ENCODE measurements at places on chromosomes 16 and 17. TPM values are rescaled to one million over a fixed set of nuclear protein-coding genes. Genes with fewer than 3 reads are reported as not detected.

- no peak for DNase-seq
- H3K36me3 ChIP-seq, result no peaks in the 10 kb centered on the region
- no peak overlapping the region for H3K27ac ChIP-seq
- H3K4me1 ChIP-seq, result no peaks in the 10 kb centered on the region
These were observed 48.5 kb downstream of the CBFA2T3 start for GRCh38 chr16:88928405-88929090.

- H3K27ac ChIP-seq, result no peak overlapping the region
- peaks cover 2% of the 10 kb centered on the region for H3K27me3 ChIP-seq
- no peak overlapping the region for H3K4me3 ChIP-seq
- H3K4me1 ChIP-seq, result no peaks in the 10 kb centered on the region
- no peak for DNase-seq
These were observed 188.0 kb downstream of the HAPSTR1 start for GRCh38 chr16:9279291-9280068.

- H3K4me3 ChIP-seq, result no peak overlapping the region
- peaks cover 2% of the 10 kb centered on the region for H3K4me1 ChIP-seq
- no peak overlapping the region for H3K27ac ChIP-seq
- DNase-seq, result no peak
- peaks cover 11% of the 10 kb centered on the region for H3K27me3 ChIP-seq
- H3K36me3 ChIP-seq, result peaks cover 1% of the 10 kb centered on the region
These were observed 27.9 kb upstream of the NACA2 start for GRCh38 chr17:61618950-61619349.

- H3K27ac ChIP-seq, result no peak overlapping the region
- H3K4me3 ChIP-seq, result no peak overlapping the region
- no peaks in the 10 kb centered on the region for H3K27me3 ChIP-seq
- H3K36me3 ChIP-seq, result no peaks in the 10 kb centered on the region
- no peak for DNase-seq
- no peaks in the 10 kb centered on the region for H3K4me1 ChIP-seq
These were observed 130.2 kb downstream of the MYO1D start for GRCh38 chr17:32746698-32747097.

- H3K4me1 ChIP-seq, result no peaks in the 10 kb centered on the region
- H3K36me3 ChIP-seq, result no peaks in the 10 kb centered on the region
- H3K27ac ChIP-seq, result no peak overlapping the region
- no peak overlapping the region for H3K4me3 ChIP-seq
- no peak for DNase-seq
- H3K27me3 ChIP-seq, result no peaks in the 10 kb centered on the region
These were observed 29.2 kb downstream of the TRPV3 start for GRCh38 chr17:3528403-3528851.

- no peak overlapping the region for H3K27ac ChIP-seq
- H3K36me3 ChIP-seq, result no peaks in the 10 kb centered on the region
- no peaks in the 10 kb centered on the region for H3K4me1 ChIP-seq
- H3K27me3 ChIP-seq, result no peaks in the 10 kb centered on the region
These were observed 27.4 kb upstream of the SLC38A10 start for GRCh38 chr17:81322271-81323082.

GRCh38 chr16:84548971-84549844 is 44.7 kb upstream of the MEAK7 start:
- H3K27me3 ChIP-seq, result no peaks in the 10 kb centered on the region
- H3K4me1 ChIP-seq, result peaks cover 62% of the 10 kb centered on the region
- peaks cover 12% of the 10 kb centered on the region for H3K36me3 ChIP-seq
- peak; percentile 65 for DNase-seq
- H3K4me3 ChIP-seq, result peak overlapping the region; percentile 86

DNA sequence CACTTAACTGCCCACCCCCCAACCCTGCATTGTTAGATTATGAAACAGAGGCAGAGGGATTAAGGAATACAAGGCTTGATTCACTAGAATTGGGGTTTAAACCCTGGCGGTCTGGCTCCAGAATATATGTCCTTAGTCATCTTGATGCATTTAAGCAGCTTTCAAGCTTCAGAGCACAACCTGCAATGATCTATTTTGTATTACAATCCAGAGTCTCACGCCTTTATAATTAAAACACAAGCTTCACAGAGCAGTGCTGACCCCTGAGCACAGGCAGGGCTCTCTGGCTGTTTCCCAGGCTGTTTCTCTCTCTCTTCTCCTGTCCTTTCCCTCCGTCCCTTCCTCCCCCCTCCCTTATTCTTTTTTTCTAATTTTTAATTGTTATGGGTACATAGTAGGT is 209.1 kb downstream of the SPECC1 start:
- no peaks in the 10 kb centered on the region for H3K4me1 ChIP-seq
- H3K27me3 ChIP-seq, result no peaks in the 10 kb centered on the region
- no peak overlapping the region for H3K27ac ChIP-seq
- H3K36me3 ChIP-seq, result no peaks in the 10 kb centered on the region

GRCh38 chr16:81283044-81283443 is 31.7 kb upstream of the GAN start:
- H3K4me1 ChIP-seq, result no peaks in the 10 kb centered on the region
- H3K27me3 ChIP-seq, result no peaks in the 10 kb centered on the region
- H3K36me3 ChIP-seq, result no peaks in the 10 kb centered on the region
- no peak for DNase-seq

The KRTAP3-2 gene
- not detected for total RNA-seq

The ATP1B2 gene
- total RNA-seq, result 0.30 TPM

The HBQ1 gene
- total RNA-seq, result 0.79 TPM

The TSPOAP1 gene
- 18.5 TPM for total RNA-seq

The RRAD gene
- not detected for total RNA-seq

The NOG gene
- 2.6 TPM for total RNA-seq

The SLC5A10 gene
- not detected for total RNA-seq

The CES4A gene
- 5.1 TPM for total RNA-seq

The DNAAF8 gene
- 0.07 TPM for total RNA-seq

All from activated naive CD4-positive, alpha-beta T cell treated with anti-CD3 and anti-CD28 coated beads for 36 hours (primary cell).